Stimulated activated CD8-positive, alpha-beta memory T cell treated with anti-CD3 and anti-CD28 coated beads, Interleukin-7, amount 100 ng/mL, for 1 hour (primary cell): ENCODE measurements at places on chromosomes 5 and 9.

- no peak for DNase-seq
Measured at GRCh38 chr5:173782671-173783101, 105.5 kb upstream of the CPEB4 start.

GRCh38 chr9:5437254-5438216, at the start of gene PLGRKT:
Gene PLGRKT, minus strand, starts transcription at chr9:5437925. Its CDS starts 5,948 bp downstream, at chr9:5431977.
- peak; percentile 80 for DNase-seq

- DNase-seq = no peak
Measured at GRCh38 chr5:17252543-17252942, 35.1 kb downstream of the BASP1 start.

GRCh38 chr9:121498487-121499176, 1.0 kb downstream of the GGTA1 start:
- no peak for DNase-seq

- DNase-seq = no peak
Measured at GRCh38 chr9:18673179-18673578, 199.2 kb downstream of the ADAMTSL1 start.
